ENCODE measurements at places on chromosomes 3 and 15.

DNA sequence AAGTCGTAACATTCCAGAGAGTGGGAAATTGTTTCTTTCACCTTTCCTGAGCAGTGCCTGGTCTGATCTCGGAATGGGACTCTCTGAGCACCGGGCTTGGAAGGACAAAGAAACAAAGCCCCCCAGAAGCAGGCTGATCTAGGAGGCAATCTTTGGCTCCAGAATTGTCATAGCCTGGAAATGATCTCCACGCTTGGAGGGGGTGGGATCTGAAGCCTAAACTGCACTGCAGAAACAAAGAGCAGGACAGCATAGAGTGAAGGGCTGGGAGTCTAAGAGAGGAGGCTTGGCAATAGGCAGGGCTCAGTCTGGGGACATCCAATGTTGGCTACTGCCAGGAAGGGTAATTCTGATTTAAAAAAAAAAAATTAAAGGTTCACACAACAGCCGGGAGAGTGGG lies 1.9 kb downstream of the CRABP1 start:
- no peak for DNase-seq

DNA sequence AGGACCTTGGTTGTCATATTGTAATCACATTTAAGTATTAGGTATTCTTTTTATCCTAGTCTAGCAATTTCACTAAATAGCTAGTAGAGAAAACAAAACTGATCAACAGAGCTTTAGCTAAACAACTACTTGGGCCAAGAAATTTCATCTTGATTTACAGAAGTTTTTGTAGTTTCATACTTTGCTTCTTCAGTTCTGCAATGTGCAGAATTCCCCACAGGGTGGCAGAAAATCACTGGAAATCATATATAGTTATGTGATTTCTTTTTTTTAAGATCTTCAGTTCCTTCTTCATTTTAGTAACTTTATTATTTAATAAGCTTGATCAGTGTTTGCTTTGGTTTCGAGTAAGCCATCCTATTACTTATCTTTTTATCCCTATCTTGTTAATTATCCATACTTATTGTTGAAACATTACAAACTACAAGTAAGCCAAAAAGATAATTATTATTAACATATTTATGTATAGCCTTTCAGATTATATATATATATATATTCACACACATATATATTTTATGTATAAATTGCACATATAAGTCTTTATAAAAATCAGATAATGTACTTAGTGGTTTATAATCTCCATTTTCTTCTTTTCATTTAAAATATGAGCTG lies 2.2 kb upstream of the BNIP2 start:
- DNase-seq = peak; percentile 53

GRCh38 chr3:39469945-39470344 lies 2.5 kb downstream of the MOBP start:
- no peak for DNase-seq

DNA sequence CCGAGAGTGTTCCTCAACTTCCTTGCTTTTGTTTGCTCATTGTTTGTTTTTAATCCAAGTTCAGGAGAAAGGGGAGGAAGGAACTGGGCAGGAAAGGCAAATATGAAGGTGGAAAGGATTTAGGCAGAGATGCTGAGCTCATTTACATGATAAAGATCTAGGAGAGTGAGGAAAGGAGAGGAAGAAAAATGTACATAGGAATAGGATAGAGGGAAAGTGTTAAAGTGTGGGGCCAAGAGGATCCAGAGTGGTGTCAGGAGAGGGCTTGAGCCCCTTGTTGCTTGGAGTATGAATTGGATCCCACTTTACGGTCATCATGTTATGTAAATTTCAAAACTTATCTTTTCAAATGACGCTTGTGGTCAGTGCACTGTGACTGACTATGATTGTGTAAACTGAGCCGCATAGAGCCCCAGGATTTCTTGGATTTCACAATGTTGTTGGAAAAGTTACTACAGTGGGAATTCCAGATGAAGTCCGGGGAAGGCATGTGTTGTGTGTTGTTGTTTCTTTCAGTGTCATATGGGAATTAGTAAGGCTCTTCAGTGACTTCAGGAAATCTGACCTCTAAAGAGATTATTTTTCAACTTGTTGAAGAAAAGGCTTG lies 15.0 kb upstream of the PLD1 start:
- DNase-seq = no peak

- no peak for DNase-seq
Observed at GRCh38 chr3:113648524-113648923, 47.9 kb downstream of the USF3 start.
